ENCODE measurements at places on chromosomes 2 and 18. TPM values are rescaled to one million over a fixed set of nuclear protein-coding genes. Genes with fewer than 3 reads are reported as not detected.

The PRPF40A gene
- total RNA-seq: 73.3 TPM

GRCh38 chr18:31396796-31397612 is 20.4 kb downstream of the DSG4 start:
- no peak overlapping the region for H3K27ac ChIP-seq
- H3K4me1 ChIP-seq: no peaks in the 10 kb centered on the region
- peaks cover under 1% of the 10 kb centered on the region for H3K27me3 ChIP-seq
- no peak overlapping the region for H3K4me3 ChIP-seq
- H3K36me3 ChIP-seq: no peaks in the 10 kb centered on the region

The OSBPL6 gene
- total RNA-seq: 2.1 TPM

- H3K4me3 ChIP-seq: no peak overlapping the region
- H3K4me1 ChIP-seq: no peaks in the 10 kb centered on the region
- H3K27me3 ChIP-seq: no peaks in the 10 kb centered on the region
- H3K27ac ChIP-seq: no peak overlapping the region
- no peak for DNase-seq
These were observed 114.8 kb downstream of the MBD5 start for GRCh38 chr2:148135705-148136104.

The B3GNT7 gene
- total RNA-seq: 4.0 TPM

Measured in aorta (tissue), 5 donors.